ENCODE measurements at places on chromosomes 6 and 20. TPM values are rescaled to one million over a fixed set of nuclear protein-coding genes. Genes with fewer than 3 reads are reported as not detected.
A peak's percentile ranks its signal among the peaks of the same experiment; 100 is the strongest.

GRCh38 chr6:152091851-152092341 lies 284.4 kb downstream of the ESR1 start:
- no peak for DNase-seq

DNA sequence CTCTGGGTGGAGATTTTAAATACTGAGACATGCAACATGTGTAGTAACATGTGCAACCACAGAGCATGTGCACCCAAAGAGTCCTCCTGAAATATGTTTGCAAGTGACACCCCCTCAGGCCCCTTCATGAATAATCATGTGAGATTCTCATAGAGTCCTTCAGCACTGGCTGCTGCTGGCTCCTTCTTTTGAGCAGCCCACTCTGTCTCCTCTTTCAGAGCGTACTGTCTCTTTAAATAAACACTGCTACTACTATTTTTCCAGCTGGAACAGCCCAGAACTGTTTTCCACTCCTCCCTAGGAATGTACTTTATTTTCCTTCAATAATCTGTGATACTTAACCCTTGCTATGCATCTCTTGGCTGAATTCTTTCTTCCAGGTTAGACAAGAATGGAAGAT lies 42.0 kb downstream of the HLA-DRB5 start:
- DNase-seq: no peak

GRCh38 chr6:127484212-127484863 lies 25.1 kb upstream of the KIAA0408 start:
- DNase-seq: no peak

GRCh38 chr6:7970616-7971015 lies 60.0 kb upstream of the TXNDC5 start:
- no peak for DNase-seq

DNA sequence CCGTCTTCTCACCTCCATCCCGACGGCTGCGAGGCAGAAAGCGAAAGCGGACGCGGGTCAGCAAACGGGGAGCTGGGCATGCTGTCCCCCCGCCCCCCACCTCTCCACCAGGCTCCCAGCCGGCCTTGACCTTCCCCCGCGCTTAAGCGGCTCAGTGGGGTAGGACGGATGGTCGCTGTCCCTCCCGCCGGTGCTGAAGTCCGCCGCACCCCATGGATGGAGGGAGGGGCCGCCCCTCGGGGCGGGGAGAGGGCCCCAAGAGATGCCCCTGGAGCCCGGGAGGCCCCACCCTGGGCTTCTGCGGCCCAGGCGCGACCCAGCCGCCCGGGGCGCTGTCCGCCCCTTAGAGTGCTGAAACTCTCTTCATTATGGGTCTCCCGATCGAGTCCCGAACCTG lies at the start of gene KCNB1:
Gene KCNB1, minus strand, starts transcription at position 48 of the 397 bp plus-strand sequence. CDS start 188 bp downstream, outside the sequence.
- DNase-seq: peak; percentile 61

GRCh38 chr6:22057962-22058361 lies 238.9 kb downstream of the PRL start:
- DNase-seq: no peak

DNA sequence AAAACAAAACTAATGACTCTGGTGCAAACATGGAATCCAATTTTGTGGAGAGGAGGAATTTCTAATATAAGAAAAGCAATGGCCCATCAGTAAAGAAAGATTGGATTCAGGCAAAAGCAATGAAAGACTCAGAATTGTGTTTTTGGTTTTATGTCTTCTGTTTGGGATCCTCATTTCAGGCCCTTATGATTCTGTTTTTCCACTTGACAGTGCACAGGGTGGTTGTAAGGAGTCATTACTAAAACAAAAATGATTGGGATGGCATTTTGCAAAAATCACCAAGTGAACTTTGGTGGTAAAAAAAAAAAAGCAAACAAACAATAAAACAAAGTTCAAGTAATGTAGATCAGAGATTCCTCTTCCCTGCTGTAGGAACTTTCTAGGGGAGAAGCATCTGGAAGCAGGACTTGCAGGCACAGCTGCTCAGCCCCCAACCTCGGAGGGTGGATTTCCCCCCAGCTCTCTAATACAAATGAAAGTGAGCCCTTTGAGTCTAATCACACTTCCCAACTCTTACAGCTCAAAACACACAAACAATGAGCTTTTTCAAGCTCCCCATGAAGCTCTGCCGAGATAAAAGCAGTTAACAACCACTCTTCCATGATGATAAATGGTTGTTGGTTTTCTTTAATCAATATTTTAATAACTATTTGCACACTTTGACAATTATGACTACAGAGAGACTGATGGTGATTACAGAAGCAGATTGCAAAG lies 177.7 kb downstream of the ZDHHC14 start:
- no peak for DNase-seq

DNA sequence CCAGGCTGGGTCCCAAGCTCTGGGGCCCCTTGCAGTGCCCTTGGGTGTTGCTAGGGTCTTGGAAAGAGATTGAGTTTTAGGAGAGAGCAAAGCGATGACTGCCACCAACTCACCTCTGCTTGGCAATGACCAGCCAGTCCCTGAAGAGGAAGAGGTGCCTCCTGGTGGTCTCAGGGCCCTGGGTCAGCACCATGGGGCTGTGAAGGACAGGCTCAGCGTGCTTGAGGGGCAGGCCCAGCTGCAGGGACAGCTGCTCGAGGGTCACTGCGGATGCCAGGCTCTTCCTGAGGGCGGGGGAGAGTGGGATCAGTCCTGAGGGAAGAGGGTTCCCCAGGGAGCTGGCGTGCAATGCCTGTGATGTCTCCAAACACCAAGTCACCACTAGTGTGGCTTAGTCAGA lies 50.8 kb upstream of the TAGAP start:
- DNase-seq: no peak

GRCh38 chr6:159180001-159180400 lies 10.8 kb downstream of the FNDC1 start:
- no peak for DNase-seq

- DNase-seq: no peak
These were observed 63.0 kb upstream of the NXT1 start for GRCh38 chr20:23287354-23288190.

- peak; percentile 47 for DNase-seq
These were observed 802.9 kb downstream of the MAFB start for GRCh38 chr20:39885975-39886649.

DNA sequence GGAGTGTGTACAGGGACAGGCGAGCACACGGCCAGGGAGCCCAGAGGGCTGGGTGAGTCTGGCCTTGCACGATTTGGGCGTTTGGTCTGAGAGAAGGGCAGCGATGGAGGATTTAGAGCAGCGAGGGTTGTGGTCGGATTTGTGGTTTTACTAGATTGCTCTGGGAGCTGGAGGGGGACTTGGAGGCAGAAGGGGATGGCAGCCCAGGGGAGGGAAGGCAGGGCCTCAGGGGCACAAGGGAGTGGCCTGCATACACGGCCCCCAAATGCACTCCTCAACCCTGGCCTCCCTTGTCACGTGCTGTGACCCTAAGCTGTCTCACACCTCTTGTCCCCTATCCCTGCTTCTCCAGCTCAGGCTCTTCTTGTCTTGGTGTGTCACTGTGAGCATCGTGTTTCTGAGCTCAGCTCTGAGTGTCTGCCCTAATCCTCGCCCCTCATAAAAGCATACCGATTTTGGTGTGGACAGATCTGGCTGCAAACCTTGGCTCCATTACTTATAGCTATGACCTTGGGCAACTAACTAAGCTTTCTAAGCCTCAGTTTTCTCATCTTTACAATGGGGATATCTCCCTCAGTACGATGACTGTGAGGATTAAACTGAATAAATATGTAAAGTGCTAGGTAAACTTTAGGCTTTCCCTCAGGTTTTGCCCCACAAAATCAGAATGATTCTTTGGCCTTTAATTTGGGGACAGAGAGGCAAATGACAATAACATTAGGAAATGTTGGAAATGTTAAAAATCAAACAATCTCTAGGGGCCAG lies 120.1 kb upstream of the ARMC2 start:
- no peak for DNase-seq

DNA sequence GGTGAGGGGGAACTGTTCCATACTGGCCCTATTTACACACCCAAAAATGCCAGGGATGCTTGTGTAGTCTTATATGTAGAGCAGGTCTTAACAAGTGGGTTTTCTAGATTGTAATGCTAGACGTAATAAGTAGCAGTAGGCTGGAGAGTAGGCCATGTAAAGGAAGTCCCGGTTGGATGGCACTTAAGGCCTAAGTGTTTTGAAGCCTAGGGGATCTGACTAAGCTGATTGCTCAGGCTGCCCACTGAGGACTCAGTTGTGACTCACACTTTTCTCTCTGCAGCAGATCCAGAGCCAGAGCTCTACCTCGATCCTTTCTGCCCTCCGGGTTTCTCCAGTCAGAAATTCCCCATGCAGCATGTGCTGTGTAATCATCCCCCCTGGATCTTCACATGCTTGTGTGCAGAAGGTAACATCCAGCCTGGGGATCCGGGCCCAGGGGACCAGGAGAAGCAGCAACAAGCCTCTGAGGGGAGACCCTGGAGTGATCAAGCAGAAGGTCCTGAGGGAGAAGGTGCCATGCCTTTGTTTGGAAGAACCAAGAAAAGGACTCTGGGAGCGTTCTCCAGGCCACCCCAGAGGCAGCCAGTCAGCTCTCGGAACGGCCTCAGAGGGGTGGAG lies 26.6 kb downstream of the ZNF133 start:
- no peak for DNase-seq

Gene PAK5
- total RNA-seq: not detected

Gene TMC2
- total RNA-seq: not detected

Gene PTK6
- 90.5 TPM for total RNA-seq

Gene VSTM2L
- total RNA-seq: 3.0 TPM

Gene ALDH8A1
- 1.1 TPM for total RNA-seq

Gene OVOL2
- 30.4 TPM for total RNA-seq

Gene RPL7L1
- 57.1 TPM for total RNA-seq
